ENCODE measurements at places on chromosomes 16 and 17. TPM values are rescaled to one million over a fixed set of nuclear protein-coding genes. Genes with fewer than 3 reads are reported as not detected.
A peak's percentile ranks its signal among the peaks of the same experiment; 100 is the strongest.

Gene GPR139
- total RNA-seq = not detected

GRCh38 chr17:55702150-55702549, 20.5 kb downstream of the TMEM100 start:
- no peak for DNase-seq

Gene GALNS
- 26.3 TPM for total RNA-seq

Gene PSMC5
- total RNA-seq = 46.6 TPM

- DNase-seq = no peak
Measured at GRCh38 chr17:71168053-71168741, 952.6 kb upstream of the SOX9 start.

GRCh38 chr16:81321039-81321438, 6.3 kb downstream of the GAN start:
- no peak for DNase-seq

- no peak for DNase-seq
Measured at GRCh38 chr16:11406177-11406560, 60.9 kb downstream of the RMI2 start.

DNA sequence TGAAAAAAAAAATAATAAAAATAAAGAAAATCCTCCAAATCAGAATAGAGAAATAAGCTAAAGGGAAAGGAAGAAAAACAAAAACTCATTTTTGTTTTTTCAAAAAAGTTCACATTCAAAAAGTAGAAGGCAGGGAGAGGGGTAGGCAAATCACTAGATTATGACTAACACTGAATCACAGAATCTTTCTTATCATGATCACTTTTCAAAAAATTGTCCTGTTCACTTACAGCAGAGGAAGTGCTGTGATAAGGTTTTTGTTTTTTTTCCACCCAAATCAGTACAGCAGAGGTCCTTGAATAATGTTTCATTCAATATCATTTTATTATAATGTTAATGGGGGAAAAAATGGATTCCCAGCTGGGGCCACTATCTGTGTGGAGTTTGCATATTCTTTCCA, 106.4 kb downstream of the CA4 start:
- DNase-seq = no peak

GRCh38 chr16:89727406-89728120, 6.2 kb downstream of the ZNF276 start:
- no peak for DNase-seq

Gene PGS1
- total RNA-seq = 66.9 TPM

DNA sequence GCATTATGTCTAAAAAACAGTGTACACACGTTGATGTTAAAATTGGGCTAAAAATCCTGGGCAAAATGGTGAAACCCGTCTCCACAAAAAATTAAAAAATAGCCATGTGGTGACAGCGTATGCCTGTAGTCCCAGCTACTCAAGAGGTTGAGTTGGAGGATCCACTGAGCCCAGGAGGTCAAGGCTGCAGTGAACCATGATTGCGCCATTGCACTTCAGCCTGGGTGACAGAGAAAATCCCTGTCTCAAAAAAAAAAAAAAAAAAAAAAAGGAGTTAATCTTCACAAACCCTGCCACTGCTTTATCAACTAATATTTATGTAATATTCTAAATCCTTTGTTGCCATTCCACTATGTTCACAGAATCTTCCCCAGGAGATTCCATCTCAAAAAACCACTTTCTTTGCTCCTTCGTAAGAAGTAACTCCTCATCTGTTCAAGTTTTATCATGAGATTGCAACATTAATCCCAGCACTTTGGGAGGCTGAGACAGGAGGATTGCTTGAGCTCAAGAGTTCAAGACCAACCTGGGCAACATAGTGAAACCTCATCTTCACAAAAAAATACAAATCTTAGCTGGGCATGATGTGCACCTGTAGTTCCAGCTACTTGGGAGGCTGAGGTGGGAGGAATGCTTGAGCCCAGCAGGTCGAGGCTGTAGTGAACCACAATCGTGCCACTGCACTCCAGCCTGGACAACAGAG, 1.9 kb upstream of the C16orf87 start:
- no peak for DNase-seq

Gene SPNS3
- total RNA-seq = 0.34 TPM

DNA sequence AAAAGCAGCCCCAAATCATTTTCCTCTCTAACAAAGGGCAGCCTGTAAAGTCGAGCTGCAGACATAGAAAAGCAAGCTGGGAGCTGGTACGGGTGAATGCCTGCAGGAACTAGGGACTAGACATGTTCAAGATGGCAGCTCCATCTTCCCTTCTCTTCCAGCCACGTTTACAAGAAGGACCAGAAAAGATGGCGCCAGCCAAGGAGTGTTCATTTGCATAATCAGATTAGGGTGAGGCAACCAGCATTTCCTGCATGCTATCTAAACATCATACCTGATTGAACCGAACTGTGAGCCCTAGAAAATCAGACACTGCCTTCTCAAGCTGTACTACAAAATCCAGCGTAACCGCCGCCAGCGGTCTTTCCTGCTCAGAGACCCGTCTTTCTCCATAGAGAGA, 896.8 kb downstream of the CDH11 start:
- DNase-seq = no peak

GRCh38 chr17:4375039-4375748, 8.7 kb upstream of the UBE2G1 start:
- DNase-seq = no peak

DNA sequence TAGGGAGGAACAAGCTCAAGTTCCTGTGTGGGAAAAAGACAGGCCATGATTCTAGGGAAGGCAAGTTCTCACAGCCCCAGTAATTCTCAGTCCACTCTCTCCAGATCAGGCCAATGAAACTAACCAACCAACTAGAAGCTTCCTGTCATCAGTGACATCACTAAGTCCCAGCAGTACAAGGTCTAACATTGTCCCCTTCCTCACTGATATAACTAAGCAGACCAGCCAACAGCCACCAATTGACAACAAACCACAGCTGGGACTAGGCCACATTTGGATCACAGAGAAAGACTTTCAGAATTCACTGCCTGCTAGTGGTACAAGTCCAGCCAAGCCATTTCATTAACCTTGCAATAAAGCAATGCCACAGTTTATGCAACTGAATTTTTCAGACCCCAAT, 94.0 kb downstream of the CACNG1 start:
- no peak for DNase-seq

DNA sequence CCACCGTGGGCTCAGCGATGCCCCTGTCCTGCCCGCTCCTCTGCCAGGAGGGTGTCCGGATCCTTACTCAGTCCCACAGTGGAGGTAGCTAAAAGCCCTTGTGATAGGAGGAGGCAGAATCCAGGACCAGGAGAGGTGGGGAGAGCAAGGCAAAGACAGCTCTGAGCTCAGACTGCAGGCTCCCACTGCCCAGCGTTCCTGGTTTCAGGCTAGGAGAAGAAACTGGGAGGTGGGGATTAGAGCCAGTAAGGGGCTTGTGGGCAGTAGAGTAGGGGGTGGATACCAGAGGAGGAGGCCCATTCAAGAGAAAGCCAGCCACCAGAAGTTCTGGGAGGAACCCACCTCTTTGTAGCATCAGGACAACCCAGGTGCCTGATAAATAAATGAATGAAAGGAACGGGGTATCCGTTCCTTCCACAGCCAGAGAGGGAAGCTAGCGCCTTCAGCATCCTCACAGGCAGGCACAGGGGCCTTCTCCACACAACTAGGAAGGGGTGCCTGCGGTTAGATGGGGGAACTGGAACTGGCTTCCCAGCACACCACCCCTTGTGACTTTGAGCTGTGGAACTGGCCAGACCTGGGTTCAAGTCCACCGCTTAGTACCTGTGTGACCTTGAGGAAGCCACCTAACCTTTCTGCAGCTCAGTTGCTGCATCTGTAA, 2.3 kb downstream of the IL21R start:
- DNase-seq = no peak

DNA sequence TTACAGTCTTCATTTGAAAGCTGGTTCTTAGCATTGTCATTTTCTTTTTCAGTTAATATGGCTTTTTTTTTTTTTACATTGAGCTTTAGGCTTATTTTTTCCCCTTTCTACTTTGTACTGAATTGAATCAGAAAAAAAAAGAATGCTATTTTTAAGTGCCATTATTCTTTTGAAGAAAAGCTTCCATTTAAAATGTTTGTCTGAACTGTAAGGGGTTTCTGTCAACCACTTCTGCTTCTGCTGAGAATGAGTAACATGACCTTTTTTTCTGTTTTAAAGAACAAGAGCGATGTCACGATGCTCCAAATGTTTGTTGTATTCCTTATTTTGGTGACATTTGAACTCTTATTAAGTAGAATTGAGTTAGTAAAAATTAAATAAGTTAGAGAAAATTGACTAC, 50.0 kb downstream of the MRTFB start:
- DNase-seq = no peak

GRCh38 chr16:78122774-78123315, 23.4 kb downstream of the WWOX start:
- peak; percentile 62 for DNase-seq

DNA sequence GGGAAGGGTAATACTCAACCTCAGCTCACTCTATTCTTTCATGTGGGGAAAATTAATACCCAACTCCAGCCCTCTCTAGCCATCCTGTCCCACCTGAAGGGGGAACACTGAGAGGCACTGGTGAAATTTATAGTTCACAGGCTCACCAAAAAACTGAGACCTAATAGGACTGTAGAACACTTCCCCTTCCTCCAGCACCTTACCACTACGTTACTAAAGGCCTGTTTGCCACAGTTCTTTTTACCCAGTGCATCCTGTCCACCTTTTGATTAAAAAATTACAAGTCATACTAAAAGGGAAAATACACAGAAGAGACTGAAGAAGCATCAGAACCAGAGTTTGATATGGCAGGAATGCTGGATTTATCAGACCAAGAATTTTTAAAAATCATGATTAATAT, 26.0 kb downstream of the DHRS7B start:
- DNase-seq = no peak

DNA sequence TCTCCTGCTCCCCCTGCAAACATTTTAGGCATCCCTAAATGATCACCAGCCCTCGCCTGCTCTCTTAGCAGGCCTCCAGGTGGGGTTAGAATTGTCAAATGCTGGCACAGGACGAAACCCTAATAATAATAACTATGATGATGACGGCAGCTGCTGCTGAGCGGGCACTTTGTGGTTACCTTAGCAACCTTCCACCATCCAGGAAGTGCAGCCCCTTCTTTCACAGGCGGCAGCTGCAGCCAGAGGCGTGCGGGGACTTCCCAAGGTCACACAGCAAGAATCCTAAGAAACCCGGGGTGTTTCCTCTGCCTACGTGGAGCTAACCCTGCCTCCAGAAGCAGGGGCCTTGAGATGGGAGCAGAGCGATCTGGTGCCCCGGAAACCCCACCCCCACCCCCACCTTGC, 22.4 kb upstream of the EIF1 start:
- DNase-seq = peak; percentile 66

Gene C17orf78
- total RNA-seq = not detected

Gene TM4SF5
- not detected for total RNA-seq

- no peak for DNase-seq
Measured at GRCh38 chr16:58422809-58423208, 30.5 kb downstream of the GINS3 start.

GRCh38 chr17:30952638-30953393, 18.0 kb upstream of the RNF135 start:
- DNase-seq = no peak

GRCh38 chr17:3730881-3731429, 7.3 kb downstream of the HASPIN start:
- no peak for DNase-seq

DNA sequence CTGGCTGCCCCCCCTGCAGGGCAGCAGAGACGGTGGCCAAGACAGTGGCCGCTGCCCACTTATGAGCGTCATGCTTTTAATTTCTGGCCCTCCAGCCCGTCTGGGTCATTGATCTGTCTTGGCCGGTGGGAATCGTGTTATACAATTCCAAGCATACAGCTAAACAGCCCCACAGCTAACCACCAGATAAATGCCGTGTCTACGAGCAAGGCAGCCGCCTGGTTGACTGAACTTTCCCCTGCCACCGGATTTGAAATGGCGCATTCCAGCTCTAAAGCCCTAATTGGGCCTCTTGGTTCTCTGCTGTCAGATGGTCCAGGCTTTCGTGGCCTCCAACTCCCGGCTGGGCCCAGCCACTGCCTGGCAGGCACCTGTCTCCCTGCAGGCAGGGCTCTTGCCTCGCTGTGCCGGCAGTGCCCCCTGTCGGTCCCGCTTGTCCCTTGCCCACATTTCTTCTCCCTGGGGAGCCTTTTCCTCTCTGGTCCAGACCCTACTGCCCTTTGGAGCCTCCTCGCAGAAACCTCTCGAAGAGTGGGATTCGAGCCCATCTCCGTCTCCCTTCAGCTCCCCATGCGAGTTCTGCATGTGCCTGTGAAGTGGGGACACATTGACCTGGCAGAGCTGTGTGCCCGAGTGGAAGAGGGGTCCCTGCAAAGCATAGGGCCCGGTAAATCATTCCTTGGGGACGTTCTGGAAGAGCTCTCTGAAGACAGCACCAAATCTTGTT, 1.8 kb upstream of the RBFOX3 start:
- DNase-seq = peak; percentile 73

GRCh38 chr17:83007504-83008185, 71.8 kb upstream of the METRNL start:
- DNase-seq = no peak

DNA sequence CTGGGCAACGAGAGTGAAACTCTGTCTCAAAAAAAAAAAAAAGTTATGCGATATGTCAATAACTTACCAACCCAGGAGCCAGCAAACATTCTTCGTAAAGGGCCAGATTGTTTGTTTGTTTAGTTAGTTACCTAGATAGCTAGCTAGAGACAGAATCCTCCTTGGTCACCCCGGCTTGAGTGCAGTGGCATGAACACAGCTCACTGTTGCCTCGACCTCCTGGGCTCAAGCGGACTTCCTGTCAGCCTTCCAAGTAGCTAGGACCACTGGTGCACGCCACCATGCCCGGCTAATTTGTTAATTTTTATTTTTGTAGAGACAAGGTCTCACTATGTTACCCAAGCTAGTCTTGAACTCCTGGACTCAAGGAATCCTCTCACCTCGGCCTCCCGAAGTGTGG, 113.0 kb downstream of the LITAF start:
- no peak for DNase-seq

Gene CLEC18A
- total RNA-seq = 0.68 TPM

DNA sequence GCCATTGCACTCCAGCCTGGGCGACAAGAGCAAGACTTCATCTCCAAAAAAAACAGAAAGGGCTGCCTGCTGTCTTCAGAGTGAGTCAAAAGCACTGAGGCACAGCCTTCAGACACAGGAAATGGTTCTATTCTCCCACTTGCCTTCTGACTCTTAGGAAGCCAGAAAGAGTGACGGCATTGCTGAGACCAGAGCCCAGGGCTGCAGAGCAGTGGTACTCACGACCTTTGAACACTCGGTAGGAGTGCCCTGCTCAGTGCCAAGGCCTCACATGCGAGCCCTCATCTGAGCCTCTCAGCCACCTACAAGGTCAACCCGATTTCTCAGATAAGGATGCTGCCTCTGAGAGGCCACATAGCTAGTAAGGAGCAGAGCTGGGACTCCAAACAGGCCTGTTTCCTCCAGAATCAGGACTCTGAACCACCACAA, 3.5 kb upstream of the ITGAE start:
- DNase-seq = peak; percentile 41

Gene FOXJ1
- total RNA-seq = not detected

Gene PLCG2
- total RNA-seq = 23.2 TPM

GRCh38 chr17:47225436-47225858, 16.3 kb downstream of the MYL4 start:
- peak; percentile 100 for DNase-seq

Gene TMEM204
- 107 TPM for total RNA-seq

- DNase-seq = peak; percentile 24
Measured at GRCh38 chr17:61570118-61570517, 20.9 kb downstream of the NACA2 start.

All from dermis blood vessel endothelial cell (primary cell).